ENCODE measurements at places on chromosomes 2 and 18.

DNA sequence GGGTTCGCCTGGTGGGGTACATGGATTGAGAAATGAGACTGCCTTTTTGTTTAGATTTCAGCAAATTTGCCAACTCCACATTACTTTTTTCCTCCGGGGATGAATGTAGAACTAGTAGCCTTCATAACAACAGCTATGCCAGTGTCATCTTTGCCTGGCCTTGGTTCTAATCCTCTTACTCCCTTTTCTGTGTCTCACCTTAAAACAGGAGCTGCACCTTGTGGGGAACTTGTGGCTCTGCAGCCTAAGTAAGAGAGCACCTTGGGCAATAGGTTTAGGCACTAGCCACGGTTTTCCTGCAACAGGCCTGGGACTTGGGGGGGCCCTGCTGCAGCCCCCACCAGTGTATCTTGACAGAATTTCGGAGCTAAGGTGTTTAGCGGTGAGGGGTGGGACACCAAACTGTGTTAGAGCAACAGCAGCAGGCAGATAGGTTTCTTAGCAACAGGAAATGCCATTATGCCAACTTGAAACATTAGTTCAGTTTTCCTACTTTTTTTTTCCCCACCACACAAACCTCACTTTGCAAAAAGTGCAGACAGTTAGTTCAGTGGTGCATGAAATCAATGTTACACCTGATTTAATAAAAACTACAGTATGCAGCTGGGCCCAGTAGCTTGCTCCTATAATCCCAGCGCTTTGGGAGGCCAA is 173.7 kb downstream of the PRKCE start:
- no peak for DNase-seq

GRCh38 chr2:226429476-226429875 is 370.1 kb downstream of the IRS1 start:
- no peak for DNase-seq

- no peak for DNase-seq
These were observed 37.6 kb downstream of the SLC14A1 start for GRCh38 chr18:45761512-45762114.

GRCh38 chr2:30421604-30422443 is 25.2 kb upstream of the LCLAT1 start:
- DNase-seq = peak; percentile 54

- no peak for DNase-seq
These were observed 9.0 kb upstream of the CTIF start for GRCh38 chr18:48529796-48530195.

All from SHP77 (cell line).